NCI-H460 (cell line): ENCODE measurements at places on chromosomes 4 and X. TPM values are rescaled to one million over a fixed set of nuclear protein-coding genes. Genes with fewer than 3 reads are reported as not detected.

The RENBP gene
- 0.66 and 0.87 TPM in 2 replicates for total RNA-seq

The SERPINA7 gene
- total RNA-seq, result not detected in 2 replicates

The BEX5 gene
- 1.7 and 3.0 TPM in 2 replicates for total RNA-seq

The MAOA gene
- total RNA-seq, result 17.6 and 18.2 TPM in 2 replicates

The MEPE gene
- not detected in 2 replicates for total RNA-seq

The TNIP3 gene
- 1.1 and 4.2 TPM in 2 replicates for total RNA-seq

The COL4A6 gene
- total RNA-seq, result 157 and 177 TPM in 2 replicates

The ADGRG2 gene
- total RNA-seq, result 18.2 and 18.3 TPM in 2 replicates
